ENCODE measurements at places on chromosomes 2 and 18. TPM values are rescaled to one million over a fixed set of nuclear protein-coding genes. Genes with fewer than 3 reads are reported as not detected.

The TPO gene
- 7.7 TPM for polyA plus RNA-seq

DNA sequence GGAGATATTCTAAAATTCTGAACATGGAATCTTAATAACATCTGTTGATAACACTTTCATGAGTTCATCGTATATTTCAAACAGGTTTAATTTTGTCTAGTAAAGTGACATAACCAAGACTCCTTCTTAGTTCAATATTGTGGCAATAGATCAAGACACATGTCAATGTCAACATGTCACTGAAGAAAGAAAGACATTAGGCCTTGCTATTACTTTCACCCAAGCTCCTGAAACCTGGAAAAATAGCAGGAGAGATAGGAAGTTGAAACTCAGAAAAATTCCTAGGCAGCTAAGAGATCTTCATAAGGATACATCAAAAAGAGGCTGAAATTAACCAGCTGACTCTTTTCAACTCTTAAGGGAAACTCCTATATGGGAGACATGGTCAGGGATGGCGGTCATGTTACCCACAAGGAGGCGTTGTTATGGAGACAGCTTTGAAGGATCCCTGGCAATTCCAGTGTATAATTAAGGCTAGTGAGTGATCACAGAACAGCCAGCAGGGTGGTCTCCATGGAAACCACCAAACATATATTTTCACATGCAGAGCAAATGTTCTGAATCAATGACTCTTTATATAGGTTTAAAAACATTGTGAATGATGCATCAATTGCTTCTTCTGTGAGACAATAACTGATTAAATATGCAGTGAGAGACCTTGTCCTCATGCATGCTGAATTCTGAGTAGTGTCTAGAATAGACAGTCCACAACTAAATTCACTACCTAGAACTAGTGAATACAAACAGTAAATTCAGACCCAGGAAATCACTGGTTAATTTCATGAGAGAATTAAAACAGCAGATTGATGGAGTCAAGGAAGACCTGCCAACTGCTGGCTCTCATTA lies 115.3 kb upstream of the RIOK3 start:
- no peak for DNase-seq

GRCh38 chr2:205696331-205696926 lies 14.1 kb downstream of the NRP2 start:
- no peak for DNase-seq

The PDCD1 gene
- polyA plus RNA-seq, result 4.7 TPM

The RGPD3 gene
- polyA plus RNA-seq, result 0.04 TPM

DNA sequence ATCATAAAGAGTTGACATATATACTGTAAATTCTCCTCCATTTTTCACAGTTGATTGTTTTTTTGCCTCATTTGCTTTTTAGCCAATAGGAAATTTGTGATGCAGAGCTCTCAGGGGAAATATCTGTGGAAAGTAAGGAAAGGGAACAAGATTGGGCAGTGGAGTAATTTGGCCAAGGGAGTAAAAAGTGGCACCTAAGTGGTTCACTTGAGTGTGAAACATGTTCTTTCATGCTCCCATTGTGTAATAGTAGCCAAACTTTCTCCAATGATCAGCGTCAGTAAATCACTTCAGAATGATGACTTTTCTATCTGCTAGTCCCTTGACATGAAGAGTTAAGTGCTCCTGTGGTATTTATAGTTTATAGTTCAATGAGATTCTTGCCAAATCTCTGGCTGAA lies 141.9 kb upstream of the KCNJ3 start:
- DNase-seq, result no peak

DNA sequence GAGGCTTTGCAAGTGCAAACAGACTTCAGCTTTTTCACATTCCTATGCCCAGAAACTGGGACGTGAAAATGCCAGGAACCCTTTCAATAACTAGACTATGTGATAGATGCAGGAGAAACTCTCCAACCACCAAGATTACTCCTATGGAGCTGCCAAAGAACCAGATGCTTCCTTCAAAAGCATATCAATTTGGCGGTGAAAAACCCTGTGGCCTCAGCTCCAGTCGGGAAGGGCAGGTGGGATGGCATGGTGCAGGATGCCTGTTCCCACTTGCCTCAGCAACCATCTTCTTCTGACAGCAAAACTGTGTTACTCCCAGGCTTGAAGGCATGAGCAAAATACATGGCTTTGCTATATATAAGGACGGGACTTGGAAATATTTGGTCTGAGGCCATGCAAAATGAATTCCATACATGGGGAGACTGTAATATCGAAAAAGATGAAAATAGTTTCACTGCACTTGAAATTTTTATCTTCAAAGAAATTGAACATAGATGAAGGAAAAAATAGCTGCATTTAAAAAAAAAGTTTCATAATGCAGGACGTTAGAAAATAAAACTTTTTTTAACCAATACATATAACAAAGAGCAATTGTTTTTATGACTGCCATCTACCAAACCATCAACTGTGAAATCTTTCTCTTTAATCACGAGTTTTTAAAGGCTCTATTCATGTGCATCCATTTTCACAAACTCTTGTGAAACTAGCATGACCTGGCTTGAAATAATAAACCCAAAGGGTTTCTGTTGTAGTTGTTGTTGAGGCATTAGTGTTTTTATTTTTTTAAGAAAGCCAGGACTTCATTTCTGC lies 99.1 kb downstream of the AFF3 start:
- no peak for DNase-seq

- no peak for DNase-seq
Observed at GRCh38 chr2:207847098-207847806, 77.5 kb upstream of the FZD5 start.

- DNase-seq, result no peak
Observed at GRCh38 chr2:237483018-237483731, 3.9 kb upstream of the MLPH start.

The DNAH7 gene
- 0.08 TPM for polyA plus RNA-seq

- no peak for DNase-seq
Observed at GRCh38 chr18:39840856-39841481, 2114.1 kb upstream of the PIK3C3 start.

GRCh38 chr2:164898475-164898874 lies 56.9 kb downstream of the SLC38A11 start:
- no peak for DNase-seq

- DNase-seq, result no peak
Observed at GRCh38 chr18:37721544-37722522, 156.2 kb upstream of the CELF4 start.

GRCh38 chr2:55729136-55729685 lies 35.6 kb upstream of the PNPT1 start:
- DNase-seq, result no peak

- DNase-seq, result no peak
Observed at GRCh38 chr2:47907039-47907781, 912 bp upstream of the FBXO11 start.

GRCh38 chr2:225600444-225600843 lies 200.9 kb downstream of the NYAP2 start:
- DNase-seq, result no peak

- DNase-seq, result no peak
Observed at GRCh38 chr2:241546771-241547498, 11.6 kb upstream of the BOK start.

DNA sequence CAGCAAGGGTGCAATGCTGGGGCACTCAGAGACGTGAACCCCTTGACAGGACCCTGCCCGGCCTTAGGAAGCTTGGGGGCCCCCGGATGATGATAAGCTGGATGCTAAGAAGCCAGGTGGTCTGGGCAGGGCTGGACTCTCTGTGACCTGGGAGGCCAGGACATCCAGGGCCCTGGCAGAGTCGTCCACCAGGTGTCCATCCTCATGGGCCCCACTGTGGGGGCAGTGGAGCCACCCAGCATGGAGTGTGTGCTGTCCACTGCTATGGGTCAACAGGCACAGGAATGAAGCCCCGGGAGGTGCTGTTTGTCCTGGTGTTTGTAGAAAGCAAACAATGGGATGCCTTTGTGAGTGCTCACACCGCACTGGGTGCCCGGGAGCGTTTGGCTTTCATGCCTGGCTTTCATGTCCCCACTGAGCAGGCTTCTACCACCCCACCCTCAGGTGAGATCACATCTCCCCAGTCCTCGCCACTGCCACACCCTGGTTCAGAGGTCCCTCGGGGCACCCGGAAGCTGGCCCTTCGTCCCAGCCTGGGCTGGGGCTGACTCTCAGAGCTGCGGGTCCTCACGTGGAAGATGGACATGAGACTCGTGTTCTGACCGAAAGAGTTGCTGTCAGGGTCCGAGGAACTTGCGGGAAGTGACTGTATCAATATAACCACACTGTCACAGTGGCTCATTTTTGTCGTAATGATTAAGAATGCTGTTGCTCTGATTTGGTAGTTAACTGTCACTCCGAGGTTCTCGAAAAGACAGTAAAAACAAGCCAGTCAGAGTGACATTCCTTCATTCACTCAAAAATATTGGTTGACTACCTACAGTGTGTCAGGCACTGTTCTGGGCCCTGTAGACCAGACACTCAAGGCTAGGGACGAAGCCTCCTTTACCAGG lies 53.3 kb downstream of the INHBB start:
- DNase-seq, result no peak

The INO80D gene
- 2.9 TPM for polyA plus RNA-seq

The SPATA3 gene
- not detected for polyA plus RNA-seq

The RAB3GAP1 gene
- 16.7 TPM for polyA plus RNA-seq

The TNP1 gene
- polyA plus RNA-seq, result not detected

GRCh38 chr2:176088048-176088936 lies 4.2 kb upstream of the HOXD13 start:
- peak; percentile 52 for DNase-seq

The METTL8 gene
- polyA plus RNA-seq, result 4.2 TPM

DNA sequence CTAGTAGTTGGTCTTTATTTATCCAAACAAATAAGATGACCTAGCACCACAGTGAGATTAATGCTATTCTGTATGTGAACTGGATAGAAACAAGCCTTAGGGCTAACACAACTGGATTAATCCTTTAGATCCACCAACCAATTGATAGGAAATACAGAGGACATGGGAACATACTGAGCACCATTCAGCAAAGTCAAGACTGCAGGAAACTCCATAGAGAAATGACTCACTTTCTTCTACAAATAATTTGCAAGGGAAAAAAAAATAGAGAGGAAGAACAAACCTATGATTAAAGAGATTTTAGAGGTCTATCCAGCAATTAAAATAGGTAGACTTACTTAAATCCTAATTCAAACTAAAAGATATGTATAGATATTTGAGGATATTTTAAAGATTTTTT lies 23.9 kb downstream of the WDFY1 start:
- DNase-seq, result no peak

- DNase-seq, result no peak
Observed at GRCh38 chr18:6719098-6719846, 10.2 kb upstream of the ARHGAP28 start.

The CPS1 gene
- 1.2 TPM for polyA plus RNA-seq

All from heart left ventricle (tissue), 16 donors.